Left cardiac atrium (tissue), 4 donors: ENCODE measurements at places on chromosomes 13 and 19. TPM values are rescaled to one million over a fixed set of nuclear protein-coding genes. Genes with fewer than 3 reads are reported as not detected.

- DNase-seq = no peak
These were observed 8.2 kb upstream of the UBL3 start for GRCh38 chr13:29858667-29859066.

DNA sequence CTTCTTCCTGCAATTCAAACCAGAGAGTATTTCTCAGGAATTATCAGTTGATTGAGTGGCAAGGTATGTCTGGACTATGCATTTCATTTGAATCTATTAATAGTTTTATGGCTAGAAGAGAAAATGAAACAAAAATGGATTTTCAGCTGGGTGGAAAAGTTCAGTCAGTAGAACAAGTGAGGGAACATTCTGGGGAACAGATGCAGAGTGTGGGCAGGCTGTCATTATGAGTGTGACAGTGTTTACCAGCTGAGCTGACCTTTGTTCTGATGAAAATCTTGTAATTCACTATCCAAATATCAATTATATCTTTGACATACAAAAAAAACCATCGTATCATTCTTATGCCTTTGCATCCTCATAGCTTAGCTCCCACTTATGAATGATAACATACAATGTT, 2.6 kb upstream of the CLC start:
- DNase-seq = no peak

DNA sequence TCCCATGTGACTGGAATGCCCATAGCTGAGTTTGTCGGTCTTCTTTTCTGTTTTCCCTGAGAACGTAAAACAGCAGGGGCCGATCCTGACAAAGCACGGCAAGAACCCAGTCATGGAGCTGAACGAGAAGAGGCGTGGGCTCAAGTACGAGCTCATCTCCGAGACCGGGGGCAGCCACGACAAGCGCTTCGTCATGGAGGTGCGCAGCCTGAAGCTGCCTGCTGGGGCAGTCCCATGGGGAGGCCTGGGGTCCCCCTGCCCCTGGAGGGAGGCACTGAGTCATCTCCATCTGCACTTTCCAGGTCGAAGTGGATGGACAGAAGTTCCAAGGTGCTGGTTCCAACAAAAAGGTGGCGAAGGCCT, 18.2 kb upstream of the QTRT1 start:
- DNase-seq = no peak

DNA sequence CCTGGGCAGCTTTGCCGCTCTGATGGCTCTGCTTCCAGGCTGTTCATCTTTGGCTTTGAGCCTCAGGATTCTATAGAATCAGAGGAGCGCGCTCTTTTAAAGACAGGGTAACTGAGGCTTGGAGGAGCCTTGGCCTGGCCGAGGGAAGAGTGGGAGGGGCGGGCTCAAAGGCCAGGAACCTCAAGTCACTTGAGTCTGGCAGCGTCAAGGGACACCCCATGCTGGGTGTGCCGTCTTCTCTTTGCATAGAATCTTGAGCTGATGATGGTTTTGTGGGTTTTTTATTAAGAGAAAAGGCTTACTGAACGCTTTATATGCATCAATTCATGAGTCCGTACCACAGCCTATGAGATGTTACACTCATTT, 1.1 kb downstream of the PGLS start:
- no peak for DNase-seq

DNA sequence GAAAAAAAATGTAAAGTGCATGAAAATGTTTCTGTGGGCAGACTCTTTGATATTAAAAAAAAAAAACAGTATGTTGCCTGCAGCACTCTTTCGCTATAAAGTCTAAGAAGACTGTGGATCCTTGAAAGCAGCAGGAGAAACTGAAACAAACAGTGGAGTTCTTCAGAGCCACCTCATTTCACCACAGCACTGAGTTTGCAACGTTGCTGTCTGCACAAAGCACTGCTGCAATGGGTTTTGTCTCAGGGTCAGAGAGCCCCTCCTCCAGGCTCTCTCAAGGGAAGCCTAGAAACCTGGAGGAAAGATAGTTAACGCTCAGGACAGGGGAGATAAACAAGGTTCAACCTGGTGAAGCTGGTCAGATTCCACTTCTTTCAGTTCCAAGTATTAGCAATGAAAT, 248.7 kb downstream of the EFNB2 start:
- no peak for DNase-seq

- DNase-seq = no peak
These were observed 5.9 kb downstream of the CEACAM19 start for GRCh38 chr19:44677019-44677811.

DNA sequence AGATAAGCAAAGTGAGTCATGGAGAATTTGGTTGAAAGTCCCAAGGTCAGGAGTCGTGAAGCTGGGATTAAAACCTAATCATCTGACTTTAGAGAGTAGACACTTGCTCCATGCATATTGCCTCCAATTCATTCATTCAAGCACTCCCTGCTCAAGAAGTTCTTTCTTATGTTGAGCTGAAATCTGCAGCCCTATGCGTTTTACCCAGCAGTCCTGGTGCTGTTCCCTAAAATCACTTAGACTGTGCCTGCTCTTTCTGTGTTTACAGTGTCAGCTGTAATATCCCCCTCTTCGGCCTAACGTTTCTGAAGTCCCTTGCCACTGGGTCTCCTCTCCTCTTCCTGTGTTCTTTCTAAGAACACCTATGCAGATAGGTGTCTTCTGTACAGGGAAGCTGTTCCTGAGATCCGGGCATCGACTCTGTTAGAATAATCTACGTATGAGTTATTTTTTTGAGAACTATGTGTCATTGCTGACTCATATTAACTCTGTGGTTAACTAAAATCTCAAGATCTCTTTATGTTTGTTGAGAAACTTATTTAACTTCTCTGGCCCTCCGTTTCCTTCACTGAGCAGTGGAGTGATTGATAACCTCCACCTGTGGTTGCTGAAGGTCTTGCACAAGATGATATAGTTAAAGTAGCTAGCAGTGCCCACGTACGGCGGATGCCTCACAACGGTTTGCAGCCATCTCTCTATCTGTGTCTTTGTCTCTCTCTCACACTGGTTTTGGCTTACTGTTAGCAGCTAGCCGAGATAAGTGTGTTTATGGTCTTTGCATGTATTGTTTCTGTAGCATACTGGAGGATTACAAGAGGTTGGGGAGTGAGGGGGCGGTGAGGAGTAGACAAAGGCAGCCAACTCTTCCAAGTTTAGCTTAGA, 4.7 kb downstream of the ALOX5AP start:
- DNase-seq = no peak

- DNase-seq = no peak
These were observed 66.9 kb upstream of the DIAPH3 start for GRCh38 chr13:60230593-60230992.

- DNase-seq = no peak
These were observed 38.5 kb upstream of the TFDP1 start for GRCh38 chr13:113545931-113546516.

DNA sequence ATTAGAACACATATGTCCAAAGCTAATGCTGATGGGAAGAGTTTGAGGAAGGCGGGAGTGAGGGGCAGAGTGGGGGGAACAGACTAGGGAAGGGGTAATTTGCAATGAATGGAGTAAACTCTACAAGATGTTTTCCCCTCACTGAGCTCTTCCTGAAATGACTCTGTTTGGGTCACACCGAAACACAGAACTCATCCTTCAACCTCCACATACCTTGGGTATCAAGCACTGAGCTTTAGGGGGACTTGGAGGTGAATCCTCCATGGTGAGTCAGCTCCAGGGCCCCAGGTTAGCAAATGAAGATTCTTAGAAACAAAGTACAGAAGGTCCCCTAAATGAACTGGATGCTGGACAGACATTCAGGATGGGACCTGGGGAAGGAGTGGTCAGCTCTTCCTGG, 1.3 kb upstream of the SIGLEC10 start:
- DNase-seq = no peak

GRCh38 chr13:85806553-85807175, 7.4 kb upstream of the SLITRK6 start:
- DNase-seq = no peak

DNA sequence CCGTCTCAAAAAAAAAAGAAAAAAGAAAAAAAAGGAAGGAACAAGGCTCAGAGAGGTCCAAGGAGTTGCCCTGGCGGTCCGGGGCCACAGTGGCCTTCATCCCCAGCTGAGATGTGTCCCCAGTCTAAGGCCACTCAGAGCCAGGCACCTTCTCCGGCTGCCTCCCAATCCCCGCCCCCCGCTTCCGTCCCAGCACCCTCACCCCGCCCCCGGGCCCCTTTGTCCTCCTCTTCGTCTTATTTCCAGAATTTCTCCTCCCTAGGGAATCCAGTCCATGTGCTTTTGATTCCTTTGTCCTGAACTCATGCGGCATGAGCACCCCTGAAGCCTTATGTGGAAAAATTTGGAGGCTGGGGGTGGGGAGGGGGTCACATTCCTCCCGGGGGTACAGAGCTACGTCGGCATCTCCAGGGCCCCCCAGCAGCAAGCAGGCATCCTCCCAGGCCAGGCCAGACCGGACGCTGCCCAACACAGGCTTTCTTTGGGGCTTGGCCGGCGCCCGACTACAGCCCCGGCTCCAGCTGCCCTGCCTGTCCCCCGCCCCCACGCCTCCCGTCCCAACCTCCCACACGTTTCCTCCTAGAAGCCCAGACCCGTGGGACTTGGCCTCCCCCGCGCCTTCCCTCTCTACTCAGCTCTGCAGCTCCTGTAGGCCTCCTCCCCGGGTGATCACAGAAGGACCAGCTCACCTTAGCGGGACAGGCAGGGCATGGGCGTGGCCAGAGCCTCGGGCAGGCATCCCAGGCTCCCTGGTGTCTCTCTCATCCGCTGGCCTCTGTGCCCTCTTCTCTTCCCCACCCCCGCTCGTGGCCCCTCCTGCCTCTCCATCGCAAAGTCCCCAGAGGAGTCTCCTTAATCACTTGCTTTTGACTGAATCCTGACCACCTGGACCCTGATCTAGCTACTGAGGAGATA, 17.8 kb upstream of the ADGRE5 start:
- DNase-seq = peak; percentile 84

DNA sequence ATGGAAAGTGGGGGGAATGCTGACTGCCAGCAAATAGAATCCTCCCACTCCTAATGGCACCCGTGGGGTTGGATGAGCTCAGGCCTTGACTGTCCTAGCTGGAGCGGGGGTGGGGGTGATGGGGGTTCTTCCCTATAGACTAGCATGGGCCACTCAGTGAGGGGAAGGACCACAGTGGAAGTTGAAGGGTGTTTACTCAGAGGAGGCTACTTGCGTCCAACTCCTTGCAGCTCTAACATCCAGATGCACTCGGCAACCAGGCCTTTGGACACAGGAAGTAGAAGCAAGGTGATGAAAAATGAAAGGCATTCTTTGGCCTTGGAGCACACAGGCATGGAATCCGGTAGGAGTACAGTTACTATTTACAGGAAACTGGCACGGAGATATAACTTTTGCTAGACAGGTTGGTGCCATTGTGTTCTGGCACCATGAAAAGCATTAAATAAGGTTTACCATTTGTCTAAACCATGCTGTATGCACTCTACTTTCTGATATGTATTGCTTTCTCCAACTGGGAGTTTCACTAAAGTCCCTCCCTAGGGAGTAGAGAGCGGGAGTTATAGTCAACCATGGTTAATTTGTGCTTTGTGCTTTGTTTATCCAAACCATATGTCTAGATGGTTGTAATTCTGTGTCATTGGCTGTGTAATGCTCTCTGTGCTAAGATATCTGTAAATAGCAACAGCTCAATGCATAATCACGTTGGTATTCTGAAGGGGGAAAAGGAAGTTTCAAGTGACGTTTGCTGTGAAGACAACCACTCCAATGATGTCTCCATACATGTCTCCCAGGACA, 125.3 kb downstream of the TSHZ3 start:
- no peak for DNase-seq

DNA sequence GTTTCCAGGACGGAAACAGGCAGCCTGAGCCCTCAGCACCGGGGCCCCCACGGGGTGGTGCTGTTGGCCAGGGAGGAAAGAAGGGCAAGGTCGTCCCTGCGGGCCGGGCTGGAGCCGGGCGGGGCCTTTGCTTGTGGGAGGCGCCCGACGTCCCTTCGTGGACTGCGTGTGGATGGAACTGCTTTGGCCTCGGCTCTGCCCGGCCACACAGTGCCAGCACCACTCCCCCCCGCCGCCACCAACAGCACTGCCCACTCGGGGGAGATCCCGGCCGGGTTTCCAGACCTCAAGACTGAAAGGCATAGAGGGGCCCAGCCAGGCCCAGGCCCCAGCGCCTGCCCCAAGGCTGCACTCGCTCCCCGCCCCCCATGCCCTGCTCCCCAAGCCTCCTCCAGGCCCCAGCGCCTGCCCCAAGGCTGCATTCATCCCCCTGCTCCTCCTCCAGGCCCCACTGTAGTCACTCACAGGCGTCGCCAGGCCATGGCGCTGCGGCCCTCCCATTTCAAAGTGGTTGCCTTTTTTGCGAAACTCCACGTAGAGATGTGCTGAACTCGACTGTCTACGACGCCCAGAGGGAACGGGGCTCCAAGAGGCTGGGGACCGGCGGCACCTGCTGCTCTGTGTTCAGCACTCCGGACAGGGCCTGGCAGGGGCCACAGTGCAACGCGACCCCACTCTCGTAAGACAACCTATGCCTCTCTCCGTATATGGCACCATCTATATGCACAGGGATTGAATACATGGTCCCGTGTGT, 22.5 kb downstream of the C13orf46 start:
- DNase-seq = peak; percentile 90

GRCh38 chr19:14411161-14411937, 7.8 kb downstream of the DDX39A start:
- no peak for DNase-seq

DNA sequence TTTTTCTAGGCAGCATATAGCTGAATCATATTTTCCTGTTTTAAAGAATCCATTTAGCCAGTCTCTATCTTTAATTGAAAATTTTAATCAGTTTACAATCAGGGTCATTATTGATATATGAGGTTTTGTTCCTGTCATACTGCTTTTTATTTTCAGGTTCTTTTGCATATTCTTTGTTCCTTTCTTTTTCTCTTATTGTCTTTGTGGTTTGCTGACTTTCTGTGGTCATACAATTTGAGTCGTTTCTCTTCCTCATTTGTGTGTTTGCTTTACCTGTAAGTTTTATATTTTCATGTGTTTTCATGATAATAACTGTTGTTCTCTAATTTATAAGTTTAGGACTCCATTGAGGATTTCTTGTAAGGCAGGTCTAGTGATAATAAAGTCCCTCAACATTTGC, 812.6 kb downstream of the DACH1 start:
- no peak for DNase-seq

DNA sequence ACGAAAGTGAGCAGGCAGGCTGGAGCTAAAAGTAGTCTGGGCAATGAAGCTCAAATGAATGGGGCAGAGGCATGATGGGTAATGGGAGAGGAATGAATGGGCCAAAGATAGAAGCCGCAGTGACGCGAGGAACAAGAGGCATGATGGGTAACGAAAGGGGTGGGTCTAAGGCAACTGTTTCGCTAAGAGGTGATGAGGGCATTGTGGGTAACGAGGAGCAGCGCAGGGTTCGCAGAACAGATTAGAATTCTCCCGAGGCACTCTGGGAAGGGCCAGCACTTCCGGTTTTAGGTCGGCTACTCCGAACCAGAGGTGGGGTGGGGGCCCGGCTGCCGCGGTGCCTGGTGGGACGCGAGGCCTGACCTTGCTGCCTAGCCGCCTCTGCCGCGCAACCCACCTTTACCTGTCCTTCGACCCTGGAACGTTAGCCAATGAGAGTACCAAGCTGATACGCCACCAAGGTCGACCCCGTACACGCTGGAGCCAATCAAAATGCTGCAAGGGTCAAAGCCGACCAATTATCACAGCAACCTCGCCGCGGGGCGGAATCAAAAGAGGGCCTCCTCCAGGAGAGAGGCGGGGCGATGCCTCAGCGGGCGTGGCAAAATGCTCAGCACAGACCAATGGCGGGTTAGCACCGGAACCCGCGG, 563 bp upstream of the TOMM40 start:
- DNase-seq = no peak

Gene EDDM13
- total RNA-seq = not detected

Gene ZNF135
- 2.5 TPM for total RNA-seq

Gene MYH14
- 55.7 TPM for total RNA-seq

Gene TICAM1
- 8.0 TPM for total RNA-seq

Gene LSM7
- total RNA-seq = 43.6 TPM

Gene TLE6
- total RNA-seq = 0.65 TPM

Gene ZNF431
- total RNA-seq = 10.9 TPM

Gene N4BP2L2
- total RNA-seq = 106 TPM

Gene NLRP5
- not detected for total RNA-seq

Gene MRPL57
- 20.1 TPM for total RNA-seq
